ENCODE measurements at places on chromosomes 12 and 14.

- DNase-seq, result peak; percentile 13
These were observed 501.1 kb downstream of the NAV3 start for GRCh38 chr12:78331753-78332152.

- DNase-seq, result no peak
These were observed 13.9 kb downstream of the PAX9 start for GRCh38 chr14:36675581-36675980.

DNA sequence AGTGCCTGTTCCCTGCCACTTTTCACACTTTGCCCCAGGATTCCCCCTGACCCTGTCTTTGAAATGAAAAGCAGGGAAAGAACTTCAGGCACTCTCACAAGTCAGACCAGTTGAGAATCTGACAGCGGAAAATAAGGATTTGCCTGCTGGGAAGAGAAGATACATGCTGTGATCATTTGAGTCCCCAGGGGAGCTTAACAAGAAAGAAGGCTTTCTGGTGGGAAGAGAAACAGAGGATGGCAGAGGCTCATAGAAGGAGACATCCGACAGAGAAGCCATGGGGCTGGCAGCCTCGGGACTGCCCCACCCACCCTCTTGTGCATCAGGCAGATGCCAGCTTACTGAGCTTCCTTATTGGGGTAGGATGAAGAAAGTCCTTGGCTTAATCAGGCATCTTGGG lies 11.9 kb downstream of the TTC9 start:
- DNase-seq, result no peak

DNA sequence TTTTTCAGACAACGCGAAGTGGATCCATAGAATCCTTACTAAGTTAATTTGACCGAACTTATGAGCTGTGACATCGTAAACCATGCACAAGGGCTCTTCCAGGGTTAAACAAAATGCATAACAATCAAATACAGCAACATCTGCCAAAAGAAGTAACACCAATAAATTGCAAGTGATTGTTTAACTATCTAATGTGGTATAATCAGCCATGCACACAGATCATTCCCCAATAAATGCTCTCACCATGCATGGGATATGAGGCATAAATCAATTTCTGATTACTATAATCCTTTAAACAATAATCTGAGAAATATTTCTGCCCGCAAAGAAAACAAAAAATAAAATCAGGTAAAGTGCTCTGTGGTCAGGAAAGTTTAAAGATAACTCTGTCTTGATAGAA lies 7.7 kb upstream of the PLEKHG7 start:
- no peak for DNase-seq

- DNase-seq, result peak; percentile 88
These were observed 27.6 kb downstream of the KITLG start for GRCh38 chr12:88552610-88553079.

- peak; percentile 44 for DNase-seq
These were observed 45.9 kb downstream of the CDK17 start for GRCh38 chr12:96354326-96354725.

DNA sequence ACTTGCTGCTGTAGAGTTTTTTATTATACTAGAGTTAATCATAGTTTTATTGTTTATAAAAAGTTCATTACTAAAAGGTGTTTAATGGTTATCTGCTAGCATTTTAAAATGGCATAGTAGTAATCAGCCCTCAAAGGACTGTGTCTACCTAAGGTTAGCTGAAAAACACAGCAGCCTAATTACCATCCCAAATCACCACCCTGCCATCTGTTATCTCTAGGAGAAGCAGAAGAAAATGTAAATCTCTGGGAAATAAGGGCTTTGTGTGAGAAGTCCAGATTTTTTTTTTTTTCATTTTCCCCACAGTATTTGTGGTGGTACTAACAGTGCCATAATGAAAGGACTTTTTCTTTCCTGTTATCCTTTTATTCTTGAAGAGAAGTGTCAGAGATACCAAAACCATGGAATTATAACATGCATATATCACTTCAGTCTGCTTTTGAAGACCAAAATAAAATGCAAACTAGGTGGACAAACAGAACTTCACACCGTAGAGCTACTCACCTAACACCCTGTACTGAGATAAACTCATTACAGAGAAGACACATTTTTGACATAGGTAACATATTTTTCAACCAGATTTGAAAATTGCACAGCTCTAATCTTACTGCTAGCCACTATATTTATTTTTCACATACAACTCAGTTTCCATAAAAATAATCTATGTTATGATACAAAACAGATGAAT lies 876.2 kb downstream of the C12orf50 start:
- no peak for DNase-seq

GRCh38 chr12:75317784-75318183 lies 12.3 kb downstream of the CAPS2 start:
- DNase-seq, result no peak

GRCh38 chr14:22266142-22266442 lies 322.9 kb downstream of the DAD1 start:
- peak; percentile 38 for DNase-seq

GRCh38 chr12:114018669-114019068 lies 52.5 kb upstream of the RBM19 start:
- peak; percentile 2 for DNase-seq

DNA sequence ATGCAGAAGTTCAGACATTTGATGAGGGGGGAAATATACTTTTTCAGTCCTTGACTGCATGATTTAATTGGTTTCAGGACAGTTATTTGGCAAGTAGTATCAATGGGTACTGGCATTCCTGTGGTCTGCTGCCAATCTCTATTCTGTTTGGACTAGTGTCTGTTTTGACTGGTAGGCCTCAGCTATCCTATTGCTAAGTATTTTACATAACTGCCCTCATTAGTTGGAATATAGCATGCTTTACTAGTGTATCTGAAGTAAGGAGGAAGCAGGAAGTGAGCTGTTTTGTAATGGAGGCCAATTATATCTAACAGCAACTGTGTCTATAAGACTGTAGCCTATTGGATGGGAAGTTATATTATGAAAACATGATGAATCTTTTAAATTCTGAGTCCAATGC lies 104.3 kb downstream of the FLRT2 start:
- no peak for DNase-seq

DNA sequence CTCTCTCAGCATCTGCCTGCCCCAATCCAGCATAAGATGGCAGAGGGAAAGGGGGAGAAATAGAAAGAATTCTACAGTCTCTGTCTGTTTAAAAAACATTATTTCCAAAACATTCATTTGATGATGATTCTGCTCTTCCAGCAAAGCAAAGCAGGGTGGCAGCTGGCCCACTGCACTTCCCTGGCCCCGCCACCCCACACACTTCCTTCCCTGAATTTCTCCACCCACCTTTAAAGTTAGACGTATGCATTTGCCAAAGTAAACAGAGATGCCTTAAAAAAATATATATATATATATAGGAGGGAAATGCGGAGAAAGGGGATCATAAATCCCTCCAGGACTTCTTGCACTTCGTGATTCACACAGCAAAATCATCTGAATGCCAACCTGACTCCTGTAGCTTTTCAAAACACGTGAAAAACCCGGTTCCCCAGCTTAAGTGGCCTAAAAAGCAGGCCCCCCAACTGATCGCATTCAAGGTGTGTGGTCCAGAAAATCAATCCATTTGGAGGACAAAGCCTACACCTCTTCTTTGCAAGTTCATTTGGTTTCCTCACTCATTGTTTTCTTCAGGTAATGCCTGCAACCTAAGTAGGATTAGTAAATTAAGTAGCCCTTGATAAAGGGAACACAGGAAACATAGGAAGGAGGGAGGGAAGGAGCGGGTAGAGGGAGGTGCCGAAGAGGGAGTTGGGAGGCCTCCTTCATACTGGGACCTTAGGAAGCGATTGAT lies 68.8 kb downstream of the LLPH start:
- no peak for DNase-seq

- peak; percentile 65 for DNase-seq
These were observed 257.7 kb downstream of the NAV3 start for GRCh38 chr12:78088391-78088832.

DNA sequence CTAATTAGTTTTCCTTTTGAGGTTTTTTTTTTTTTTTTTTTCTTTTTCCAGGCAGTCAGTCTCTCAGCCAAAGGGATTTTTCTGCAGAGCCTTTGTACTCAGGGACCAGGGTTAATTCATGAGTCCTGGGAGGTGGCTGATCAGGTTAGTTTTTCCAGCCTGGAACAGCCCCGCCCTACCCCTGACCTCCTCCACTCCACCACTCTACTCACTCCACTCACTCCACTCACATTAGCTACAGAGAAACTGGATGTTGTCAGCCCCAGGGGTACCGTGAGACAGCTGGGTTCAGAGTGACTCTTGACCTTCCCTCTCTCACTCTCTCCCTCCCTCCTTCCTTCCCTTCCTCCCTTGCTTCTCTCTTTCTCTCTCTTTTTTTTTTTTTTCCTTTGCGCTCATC lies 161.0 kb downstream of the CRADD start:
- DNase-seq, result no peak

- DNase-seq, result no peak
These were observed 6.7 kb downstream of the ARHGAP5 start for GRCh38 chr14:32083789-32084188.

DNA sequence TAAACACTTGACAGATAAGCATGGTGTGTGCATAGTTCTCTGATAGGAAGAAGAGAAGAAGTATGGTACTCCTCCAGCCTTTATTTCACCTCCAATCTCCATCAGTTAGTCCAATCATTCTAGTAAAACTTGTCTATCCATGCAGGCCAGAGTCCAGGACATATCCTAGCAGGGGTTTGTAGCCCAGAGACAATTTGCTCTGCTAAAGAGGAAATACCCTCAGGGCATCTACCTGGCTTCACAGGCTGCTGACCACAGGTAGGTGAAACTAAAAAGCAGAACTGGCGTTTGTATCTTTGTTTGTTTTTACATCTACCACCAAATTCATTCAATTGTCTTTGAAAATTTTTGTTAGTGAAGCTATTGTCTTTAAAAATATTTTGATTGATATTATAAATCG lies 717.6 kb downstream of the FSCB start:
- DNase-seq, result no peak

DNA sequence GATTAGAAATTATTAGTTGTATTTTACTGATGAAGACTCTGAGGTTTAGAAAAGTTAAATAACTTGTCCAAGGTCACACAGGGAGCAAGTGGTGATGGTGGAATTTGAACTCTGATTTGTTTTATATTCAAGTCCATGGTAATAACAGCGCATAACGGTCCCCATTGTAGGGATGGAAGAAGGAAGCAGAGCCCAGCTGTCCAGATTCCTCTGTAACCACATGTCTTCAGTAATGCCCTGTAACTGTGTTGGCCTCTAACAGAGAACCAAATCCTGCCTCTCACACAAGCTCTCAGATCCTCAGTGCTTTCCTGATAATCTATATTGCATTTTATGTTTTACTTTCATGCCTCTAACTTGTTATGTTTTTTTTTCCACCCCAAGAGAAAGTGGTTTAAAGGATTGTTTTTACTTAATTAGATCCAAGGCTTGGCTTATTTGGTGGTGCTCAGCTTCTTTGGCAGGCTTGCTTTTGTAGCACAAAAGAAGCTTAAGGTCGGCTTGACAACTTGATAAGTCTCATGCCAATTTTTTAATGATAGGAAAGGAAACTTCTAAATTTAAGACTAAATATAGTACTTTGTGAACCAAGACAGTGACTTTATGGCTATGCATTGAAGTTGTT lies 105.1 kb upstream of the SEL1L start:
- DNase-seq, result no peak

- no peak for DNase-seq
These were observed 19.6 kb downstream of the MTA1 start for GRCh38 chr14:105439179-105439578.

DNA sequence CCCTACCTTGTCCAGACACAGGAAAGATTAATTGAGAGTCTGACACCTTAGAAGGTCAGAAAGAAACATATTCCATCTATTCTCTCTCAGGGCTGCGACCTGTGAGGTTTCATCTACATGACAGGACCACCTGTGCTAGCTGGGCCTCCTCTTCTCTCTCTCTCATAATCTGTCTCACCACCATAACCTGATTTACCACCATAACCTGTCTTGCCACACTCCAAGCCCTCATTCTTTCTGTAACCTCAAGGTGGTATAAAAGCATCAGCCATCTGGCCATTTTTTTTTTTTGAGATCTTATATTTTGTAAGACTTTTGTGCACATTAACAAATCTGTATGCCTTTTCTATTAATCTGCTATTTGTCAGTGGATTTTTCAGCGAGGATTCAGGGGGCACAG lies 75.5 kb downstream of the ACADS start:
- DNase-seq, result no peak

DNA sequence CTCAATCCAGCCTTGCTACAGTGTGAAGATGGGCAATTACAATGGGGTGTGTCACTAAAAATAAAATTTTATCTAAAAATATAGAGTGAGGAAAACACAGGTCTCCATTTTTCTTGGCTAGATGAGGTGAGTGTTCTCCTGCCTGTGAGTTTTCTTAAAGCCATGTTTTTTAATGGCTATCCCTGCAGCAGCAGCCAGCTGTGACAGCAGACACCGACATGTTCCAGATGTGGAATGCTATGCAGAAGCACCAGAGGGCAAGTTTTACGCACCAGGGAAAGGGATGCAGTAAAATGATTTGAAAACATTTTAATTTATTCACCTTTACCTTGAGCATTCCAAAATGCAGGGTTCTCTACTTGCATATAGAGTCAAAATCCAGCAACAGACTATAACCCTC lies 577.0 kb upstream of the STXBP6 start:
- no peak for DNase-seq

GRCh38 chr12:113477171-113477841 lies 5.6 kb upstream of the LHX5 start:
- no peak for DNase-seq

GRCh38 chr14:80658733-80659132 lies 282.8 kb downstream of the CEP128 start:
- no peak for DNase-seq

GRCh38 chr14:76876076-76876475 lies 49.9 kb downstream of the LRRC74A start:
- DNase-seq, result peak; percentile 87

- no peak for DNase-seq
These were observed 2.8 kb downstream of the CKB start for GRCh38 chr14:103519837-103520212.

GRCh38 chr12:62673028-62673815 lies 206.6 kb downstream of the MON2 start:
- DNase-seq, result no peak

GRCh38 chr14:90300611-90301047 lies 31.1 kb downstream of the NRDE2 start:
- peak; percentile 56 for DNase-seq

DNA sequence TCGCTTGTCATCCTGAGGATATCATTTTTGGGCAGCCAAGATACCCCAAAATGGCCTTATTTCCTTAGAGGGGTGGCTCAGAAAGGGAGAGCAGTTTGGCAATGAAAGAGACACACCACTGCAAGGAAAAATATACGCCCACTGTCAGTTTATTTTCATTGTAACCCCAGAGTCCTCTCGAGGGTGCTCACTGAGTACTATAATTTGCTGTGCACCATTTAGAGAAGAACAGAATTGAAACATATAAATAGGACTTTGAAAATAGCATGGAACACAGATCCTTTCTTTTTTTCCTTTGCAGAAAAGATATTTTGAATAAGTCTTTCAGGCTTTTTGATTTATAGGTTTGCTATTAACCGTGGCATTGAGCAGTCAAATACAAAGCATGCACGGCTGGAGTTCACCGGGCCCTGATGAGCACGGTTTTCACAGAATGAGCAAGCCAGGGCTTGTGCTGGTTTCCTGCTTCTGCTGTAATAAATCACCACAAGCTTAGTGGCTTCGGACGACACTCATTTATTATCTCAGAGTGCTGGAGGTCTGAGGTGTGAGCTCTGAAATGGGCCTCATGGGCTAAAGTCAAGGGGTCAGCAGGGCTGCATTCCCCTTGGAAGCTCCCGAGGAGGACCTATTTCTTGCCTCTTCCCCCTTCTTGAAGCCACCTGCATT lies 152.3 kb downstream of the ZNF664 start:
- no peak for DNase-seq

GRCh38 chr14:100111931-100112704 lies 46.9 kb downstream of the EVL start:
- peak; percentile 7 for DNase-seq

- no peak for DNase-seq
These were observed 32.9 kb upstream of the HSP90B1 start for GRCh38 chr12:103897316-103897715.
